Ovary (tissue), 10 donors: ENCODE measurements at places on chromosomes 4 and X.
A peak's percentile ranks its signal among the peaks of the same experiment; 100 is the strongest.

GRCh38 chr4:82099928-82100579, 273.7 kb downstream of the HNRNPD start:
- no peak for DNase-seq

- DNase-seq: no peak
Measured at GRCh38 chr4:149835280-149835679, 19.6 kb upstream of the IQCM start.

DNA sequence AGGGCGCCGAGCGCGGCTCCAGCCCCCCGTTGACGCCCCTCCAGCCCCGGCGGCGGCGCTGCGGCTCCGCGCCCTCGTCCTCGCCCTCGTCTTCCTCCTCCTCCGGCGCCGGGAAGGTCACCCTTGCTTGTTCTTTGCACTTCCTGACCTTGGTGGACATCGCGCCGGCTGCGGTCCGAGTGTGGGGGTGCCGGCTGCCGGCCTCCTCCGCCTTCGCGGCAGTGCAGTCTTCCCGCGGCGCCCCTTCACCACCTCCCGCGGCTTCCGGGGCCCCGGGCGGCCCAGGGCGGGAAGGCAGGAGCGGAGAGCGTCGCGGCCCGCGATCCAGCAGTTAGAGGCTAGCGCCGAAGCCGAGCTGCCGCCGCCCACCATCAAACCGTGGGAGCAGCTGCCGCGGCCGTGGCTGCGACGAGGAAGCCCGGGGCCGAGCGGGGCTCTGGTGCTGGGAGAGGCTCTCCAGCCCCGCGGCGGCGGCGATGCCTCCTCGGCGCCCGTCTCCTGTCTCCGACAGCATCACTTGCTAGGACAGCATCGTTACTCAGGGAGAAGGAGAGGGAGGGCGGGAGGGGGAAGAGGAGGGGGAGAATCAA, at the start of gene TRPC3:
Gene TRPC3, minus strand, starts transcription at position 540 of the 590 bp plus-strand sequence. Its CDS starts 380 bp downstream, at position 160.
- DNase-seq: peak; percentile 47

GRCh38 chr4:132227151-132227856, 921.8 kb upstream of the PCDH10 start:
- no peak for DNase-seq

DNA sequence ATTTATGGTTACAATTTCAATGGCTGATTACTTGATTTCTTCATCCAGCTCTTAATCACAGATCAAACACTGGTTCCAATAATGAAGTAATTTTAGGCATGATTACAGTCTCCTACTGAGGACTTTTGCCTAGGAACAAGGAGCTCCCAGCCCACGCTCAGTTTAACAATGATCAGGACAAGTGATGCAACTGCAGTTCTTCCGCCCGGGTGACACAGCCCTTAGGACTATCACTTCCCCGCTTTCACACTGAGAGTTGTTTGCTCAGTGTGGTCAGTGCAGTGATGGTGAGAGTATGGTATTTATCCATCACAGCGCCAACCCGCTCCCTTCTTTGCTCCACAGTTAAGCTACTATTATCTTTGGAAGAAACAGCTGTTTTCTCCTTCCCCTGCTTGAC, 203.2 kb upstream of the MBNL3 start:
- DNase-seq: peak; percentile 16

DNA sequence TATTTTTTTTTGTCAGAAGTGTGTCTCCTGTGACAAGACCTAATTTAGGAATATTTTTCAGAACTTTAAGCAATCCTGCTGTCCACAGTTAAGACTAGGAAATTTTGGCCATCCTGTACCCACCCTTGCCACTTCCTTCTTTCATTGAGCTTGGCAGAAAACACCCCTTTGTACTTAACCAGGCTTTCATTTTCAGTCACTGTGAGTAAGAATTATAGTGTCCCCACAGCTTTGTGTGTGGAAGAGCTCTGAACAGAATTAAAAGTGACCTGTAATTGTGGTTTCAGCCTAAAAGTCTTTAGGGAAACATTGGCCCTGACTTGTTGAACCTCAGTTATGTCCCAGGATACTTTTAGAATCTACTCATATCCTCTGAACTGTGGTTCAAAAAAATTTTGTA, 153.7 kb upstream of the BMP3 start:
- no peak for DNase-seq
